ENCODE measurements at places on chromosomes 6 and 20. TPM values are rescaled to one million over a fixed set of nuclear protein-coding genes. Genes with fewer than 3 reads are reported as not detected.

The SGK2 gene
- total RNA-seq = 14.0 TPM

The XKR7 gene
- not detected for total RNA-seq

The OSTM1 gene
- total RNA-seq = 106 TPM

The RALGAPB gene
- 29.7 TPM for total RNA-seq

The BPIFA3 gene
- not detected for total RNA-seq

DNA sequence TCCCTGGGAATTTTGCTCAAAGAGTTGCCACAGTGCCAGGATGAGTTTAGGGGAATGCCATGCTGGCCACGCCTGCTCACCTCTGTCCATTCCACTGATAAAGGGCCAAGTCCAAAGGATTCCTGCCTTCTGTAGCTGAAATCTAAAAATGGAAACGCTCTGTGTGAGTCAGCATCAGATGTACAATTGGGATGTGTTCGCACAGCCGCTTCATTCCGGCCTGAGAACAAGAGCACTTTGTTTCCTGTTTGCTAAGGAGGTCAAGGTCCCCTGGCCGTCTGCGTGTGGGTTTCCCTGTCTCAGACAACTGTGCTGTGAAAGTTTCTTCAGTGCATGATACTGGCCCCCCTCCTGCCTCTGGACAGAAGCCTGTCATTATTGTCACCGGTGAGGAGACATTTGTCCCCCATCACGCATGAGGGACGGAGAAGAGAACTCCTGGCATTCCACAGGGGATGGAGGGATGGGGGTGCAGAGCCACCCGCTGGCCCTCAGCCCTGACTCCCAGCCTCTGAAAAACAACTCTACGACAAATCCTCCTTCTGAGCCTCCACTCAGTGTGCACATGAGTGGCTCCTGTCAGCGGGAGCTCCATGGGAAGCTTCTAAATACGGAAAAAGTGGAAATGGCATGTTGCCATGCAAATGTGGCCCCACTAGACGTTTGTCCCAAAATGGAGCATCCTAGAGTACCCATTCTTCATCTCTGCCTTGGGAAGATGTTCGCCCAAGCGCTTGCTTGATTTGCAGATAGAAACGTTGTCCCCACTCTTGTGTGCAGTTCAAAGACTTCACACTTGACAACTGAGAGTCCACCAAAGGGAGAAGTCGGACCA, 143.5 kb upstream of the AFDN start:
- no peak for DNase-seq

GRCh38 chr6:139753198-139753861, 378.9 kb upstream of the CITED2 start:
- DNase-seq = no peak

GRCh38 chr6:35141007-35141655, at the start of gene TCP11:
Gene TCP11 (minus strand): TSS chr6:35141339. CDS start chr6:35140870, 469 bp downstream.
- DNase-seq = no peak
